ENCODE measurements at places on chromosomes 3 and 15.

DNA sequence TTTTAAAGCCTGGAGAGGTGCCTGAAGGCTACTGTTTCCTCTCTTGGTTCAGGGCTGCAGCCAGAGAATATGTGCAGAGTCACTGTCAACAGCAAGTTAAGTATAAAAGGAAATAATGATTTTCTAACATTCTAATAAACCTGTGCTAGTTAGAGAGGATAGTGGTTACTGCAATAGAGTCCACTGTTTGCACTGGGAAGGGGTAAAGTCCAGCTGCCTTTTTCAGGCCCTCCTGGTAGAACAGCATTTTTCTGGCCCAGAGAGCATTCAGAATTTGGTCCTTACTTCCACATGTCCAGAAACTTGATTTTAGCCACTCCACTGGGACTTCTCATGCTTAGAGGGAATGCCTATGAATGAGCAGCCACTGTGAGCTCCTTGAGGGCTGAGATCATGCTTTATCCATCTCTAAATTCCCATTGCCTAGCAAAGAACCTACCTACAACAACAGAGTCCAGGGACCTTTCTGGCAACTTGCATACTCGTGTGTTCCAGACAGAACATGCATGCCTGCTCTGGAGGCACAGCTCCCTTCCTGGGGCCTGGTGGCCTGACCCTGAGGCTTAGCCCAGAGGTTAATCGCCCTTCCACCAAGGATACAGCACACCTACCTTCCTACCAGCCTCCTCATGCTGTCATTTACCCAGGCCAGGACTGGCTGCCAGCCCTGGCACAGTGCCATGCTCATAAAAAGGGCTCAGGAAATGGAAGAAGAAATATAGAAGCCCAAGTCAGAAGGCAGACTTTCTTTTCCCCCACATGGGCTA, 50.3 kb upstream of the ATP13A3 start:
- DNase-seq, result no peak

DNA sequence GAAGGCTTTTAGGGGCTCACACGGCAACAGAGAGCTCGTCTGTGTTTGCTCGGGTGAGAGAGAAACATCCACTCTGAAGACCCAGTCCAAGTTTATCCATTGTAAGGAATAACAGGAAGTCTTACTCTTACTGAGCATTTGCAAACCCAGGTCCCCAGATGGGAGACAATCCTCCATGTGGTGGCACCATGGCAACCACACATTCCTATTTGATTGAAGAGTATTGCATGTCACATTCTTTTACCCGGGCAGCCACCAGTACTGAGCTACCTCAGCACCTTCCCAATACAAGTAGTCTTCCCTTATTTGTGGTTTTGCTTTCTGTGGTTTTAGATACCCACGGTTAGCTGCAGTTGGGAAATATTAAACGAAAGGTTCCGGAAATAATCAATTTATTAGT, 302.9 kb upstream of the RASGRP1 start:
- no peak for DNase-seq

DNA sequence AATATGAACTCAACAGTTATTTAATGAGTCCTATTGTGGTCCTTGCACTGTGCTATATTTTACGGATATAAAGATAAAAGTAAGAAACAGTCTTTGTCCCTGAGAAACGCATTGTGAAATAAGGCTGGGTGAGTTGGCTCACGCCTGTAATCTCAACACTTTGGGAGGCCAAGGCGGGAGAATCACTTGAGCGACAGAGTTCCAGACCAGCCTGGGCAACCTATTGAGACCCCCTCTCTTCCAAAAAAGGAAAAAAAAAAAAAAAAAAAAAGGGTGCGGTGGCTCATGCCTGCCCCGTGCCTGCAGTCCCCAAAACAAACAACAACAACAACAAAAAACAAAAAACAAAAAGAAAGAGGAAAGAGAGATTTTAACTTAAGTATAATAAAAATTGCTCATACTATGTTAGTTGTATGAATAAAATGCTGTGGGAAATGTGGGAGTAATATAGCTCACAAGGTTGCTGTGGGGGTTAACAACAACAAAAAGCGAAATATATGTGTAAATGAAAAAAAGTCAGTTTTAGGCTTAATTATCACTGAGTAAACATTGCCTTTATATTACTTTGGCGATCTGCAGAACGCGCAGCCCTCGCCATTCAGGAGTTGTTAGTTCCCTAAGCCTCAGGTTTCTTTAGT, 461 bp upstream of the FNDC3B start:
- DNase-seq, result no peak

GRCh38 chr3:115146032-115146417, 1.1 kb downstream of the ZBTB20 start:
- no peak for DNase-seq

DNA sequence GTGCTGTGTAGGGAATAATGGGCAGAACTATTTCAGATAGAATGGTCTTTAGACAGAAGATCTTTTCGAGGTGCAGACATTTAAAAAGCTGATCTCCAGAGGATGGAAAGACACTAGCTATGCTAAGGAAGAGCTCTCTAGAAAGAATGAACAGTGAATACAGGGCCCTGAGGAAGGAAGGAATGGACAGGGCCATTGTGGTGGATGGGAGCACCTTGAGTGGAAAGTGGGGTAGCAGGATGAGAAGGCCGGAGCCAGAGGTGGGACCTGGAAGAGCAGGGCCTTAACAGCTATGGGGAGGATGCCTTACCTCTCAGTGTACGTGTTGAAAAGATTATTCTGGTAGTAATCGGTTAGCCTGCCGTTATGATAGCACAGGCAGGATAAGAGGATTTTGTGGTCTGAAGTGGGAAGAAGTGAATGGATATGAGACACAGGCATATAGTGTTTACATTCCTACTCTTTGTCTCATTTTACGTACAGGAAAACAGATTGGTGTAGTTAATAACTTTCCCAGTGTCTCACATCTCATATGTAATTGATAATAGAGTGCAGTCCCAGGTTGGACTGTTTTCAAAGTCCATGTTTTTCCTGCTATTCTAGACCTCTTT, 172.4 kb downstream of the KLHL25 start:
- DNase-seq, result no peak

GRCh38 chr3:57164217-57164656, 916 bp downstream of the IL17RD start:
- no peak for DNase-seq

GRCh38 chr3:5051772-5052171, 70.3 kb upstream of the ARL8B start:
- DNase-seq, result no peak

DNA sequence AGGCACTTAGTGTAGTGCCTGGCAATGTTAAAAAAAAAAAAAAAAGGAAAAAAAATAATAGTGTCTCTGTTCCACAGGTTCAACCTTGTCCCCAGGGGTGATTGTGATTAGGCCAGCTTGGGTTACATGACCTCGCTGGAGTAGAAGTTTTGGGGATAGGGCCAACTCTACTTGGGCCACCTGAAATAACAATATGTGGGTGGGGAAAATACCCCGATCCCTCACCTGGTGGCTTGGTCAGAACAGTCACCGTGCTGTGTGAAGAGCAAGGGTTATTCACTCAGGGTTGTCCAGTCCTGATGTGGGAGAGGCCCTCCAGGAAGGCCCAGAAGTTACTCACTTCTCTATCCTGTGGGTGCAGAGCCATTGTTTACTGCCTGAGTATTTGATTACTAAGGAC, 19.5 kb downstream of the XYLB start:
- no peak for DNase-seq

- no peak for DNase-seq
Measured at GRCh38 chr3:97957617-97958311, 14.5 kb downstream of the RIOX2 start.

DNA sequence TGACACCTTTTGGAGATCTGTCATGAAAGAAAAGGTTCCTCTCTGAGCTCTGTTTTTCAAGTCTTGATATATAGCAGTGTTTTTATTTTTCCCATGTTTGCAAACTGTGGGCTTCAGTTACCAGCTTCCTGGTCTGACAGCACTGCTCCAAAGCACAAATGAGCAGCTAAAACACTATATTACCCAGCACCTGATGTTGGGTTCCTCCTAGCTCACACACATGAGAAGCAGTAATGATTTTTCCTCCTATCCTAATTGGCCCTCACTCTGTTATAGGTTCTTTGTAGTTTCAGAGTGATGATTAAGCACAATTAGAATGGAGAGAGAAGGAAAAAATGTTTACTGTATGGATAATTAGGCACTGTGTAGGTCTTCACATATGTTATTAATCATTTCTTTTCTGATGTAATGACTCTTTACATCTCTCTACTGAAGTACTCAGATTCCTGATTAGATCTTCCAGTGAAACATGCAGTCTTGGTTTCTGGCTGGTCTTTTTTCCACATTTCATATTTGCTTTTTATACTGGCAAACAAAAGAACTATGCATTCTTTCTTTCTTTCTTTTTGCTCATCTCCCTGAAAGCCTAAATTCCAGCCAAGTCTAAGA, 939.7 kb downstream of the NSUN3 start:
- DNase-seq, result no peak

DNA sequence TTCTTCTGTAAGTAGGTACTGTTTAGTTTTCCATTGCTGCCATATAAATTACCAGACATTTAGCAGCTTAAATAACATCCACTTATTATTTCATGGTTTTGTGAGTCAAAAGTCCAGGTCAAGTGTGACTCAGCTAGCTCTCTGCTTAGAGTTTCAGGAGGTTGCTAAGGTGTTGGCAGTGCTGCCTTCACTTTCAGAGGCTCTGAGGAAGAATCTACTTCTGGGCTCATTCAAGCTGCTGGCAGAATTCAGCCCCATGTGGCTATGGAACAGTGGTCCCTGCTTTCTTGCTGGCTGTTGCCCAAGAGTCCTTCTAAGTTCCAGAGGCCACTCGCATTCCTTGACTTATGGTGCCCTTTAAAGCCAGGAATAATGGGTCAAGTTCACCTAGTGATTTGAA, 4.5 kb downstream of the CFAP44 start:
- DNase-seq, result no peak

GRCh38 chr3:108051005-108051404, 39.8 kb downstream of the CD47 start:
- no peak for DNase-seq

- no peak for DNase-seq
Measured at GRCh38 chr3:49035281-49035680, 6.1 kb upstream of the IMPDH2 start.

Measured in GOT3 (cell line).